ENCODE measurements at places on chromosomes 11 and 22.

- DNase-seq = no peak
These were observed 14.4 kb downstream of the DCUN1D5 start for GRCh38 chr11:103077554-103077953.

DNA sequence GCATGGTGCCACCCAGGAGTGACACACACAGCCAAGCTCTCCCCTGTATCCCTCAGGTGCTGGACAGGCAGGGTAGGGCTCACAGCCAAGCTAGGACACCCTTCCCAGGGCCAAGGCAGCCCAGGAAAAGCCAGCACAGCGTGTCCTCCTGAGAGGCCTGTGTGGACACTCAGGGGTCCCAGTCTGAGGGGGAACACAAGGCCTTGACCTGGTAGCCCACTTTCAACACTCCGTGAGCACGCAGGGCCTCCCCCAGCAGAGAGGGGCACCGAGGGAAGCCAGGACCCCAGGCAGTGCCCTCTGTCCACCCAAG, 24.9 kb downstream of the OSBPL5 start:
- no peak for DNase-seq

DNA sequence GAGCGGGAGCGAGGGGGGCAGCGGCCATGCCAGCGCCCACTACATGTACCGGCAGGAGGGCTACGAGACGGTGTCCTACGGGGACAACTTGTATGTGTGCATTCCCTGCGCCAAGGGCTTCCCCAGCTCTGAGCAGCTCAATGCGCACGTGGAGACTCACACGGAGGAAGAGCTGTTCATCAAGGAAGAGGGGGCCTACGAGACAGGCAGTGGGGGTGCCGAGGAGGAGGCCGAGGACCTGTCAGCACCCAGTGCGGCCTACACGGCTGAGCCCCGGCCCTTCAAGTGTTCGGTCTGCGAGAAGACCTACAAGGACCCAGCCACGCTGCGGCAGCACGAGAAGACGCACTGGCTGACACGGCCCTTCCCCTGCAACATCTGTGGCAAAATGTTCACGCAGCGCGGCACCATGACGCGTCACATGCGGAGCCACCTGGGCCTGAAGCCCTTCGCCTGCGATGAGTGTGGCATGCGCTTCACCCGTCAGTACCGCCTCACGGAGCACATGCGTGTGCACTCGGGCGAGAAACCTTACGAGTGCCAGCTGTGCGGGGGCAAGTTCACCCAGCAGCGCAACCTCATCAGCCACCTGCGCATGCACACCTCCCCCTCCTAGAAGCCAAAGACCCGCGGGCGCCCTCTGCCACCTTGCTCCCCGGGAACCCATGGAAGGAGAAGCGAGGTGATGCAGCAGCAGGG, 20.9 kb upstream of the TMEM191C start:
- DNase-seq = no peak

DNA sequence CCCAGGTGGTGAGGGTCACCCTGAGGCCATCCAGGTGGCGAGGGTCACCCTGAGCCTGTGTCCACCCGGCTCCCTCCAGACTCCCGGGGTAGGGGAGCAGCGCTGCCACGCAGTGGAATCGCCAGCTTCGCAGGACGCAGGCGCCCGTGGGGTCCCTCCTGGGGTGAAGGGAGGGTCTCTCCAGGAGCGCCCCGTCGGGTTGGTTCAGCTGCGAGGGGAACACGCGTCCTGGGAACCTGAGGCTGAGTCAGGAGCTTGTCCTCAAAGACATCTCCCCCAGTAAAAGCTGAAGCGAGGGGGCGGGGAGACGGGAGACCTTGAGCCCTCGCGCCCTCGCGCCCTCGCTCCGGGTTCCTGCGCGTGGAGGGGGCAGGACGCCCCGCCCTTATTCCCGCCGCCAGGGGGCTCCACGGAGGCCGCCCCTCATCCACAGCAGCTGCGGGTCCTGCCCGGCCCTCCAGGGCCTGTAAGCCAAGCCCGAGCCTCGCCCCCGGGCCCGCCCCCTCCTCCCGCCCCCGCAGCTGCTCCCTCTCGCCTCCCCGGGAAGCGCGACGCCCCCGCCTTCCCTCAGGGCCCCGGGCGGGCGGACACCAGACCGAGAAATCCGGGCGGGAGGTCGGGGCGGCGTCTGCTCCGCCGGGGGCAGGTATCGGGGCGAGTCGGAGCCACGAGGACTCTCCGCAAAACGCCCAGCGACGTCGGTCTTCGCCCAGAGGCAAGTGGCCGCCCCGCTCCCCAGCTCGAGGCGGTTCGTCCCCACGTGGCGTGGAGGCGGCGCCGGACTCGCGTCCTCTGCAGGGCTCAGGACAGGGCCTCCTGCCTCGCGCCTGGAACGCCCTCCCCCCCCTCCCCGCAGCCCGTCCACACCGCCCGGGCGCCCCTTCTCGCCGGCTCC, 22.8 kb downstream of the PIM3 start:
- no peak for DNase-seq

DNA sequence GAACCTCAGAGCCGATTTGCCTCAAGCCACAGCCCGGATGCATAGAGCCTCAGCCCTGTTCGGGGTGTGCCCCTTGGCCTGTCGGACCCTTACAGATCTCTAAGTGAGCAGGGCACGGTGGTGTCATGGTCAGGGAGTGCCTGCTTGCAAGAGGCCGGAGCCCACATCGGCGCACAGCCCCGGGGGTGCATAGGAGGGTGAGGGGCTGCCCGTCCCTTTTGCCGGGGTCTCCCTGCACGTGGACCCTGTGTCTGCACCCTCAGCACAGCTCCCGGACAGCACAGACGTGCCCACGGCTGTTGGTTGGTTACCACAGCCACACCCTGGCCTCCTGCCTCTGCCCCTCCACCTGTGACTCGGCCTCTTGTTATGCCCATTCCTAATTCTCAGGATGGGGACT, 6.5 kb downstream of the RAB36 start:
- no peak for DNase-seq

GRCh38 chr11:33790040-33790439, 15.7 kb upstream of the FBXO3 start:
- DNase-seq = no peak

DNA sequence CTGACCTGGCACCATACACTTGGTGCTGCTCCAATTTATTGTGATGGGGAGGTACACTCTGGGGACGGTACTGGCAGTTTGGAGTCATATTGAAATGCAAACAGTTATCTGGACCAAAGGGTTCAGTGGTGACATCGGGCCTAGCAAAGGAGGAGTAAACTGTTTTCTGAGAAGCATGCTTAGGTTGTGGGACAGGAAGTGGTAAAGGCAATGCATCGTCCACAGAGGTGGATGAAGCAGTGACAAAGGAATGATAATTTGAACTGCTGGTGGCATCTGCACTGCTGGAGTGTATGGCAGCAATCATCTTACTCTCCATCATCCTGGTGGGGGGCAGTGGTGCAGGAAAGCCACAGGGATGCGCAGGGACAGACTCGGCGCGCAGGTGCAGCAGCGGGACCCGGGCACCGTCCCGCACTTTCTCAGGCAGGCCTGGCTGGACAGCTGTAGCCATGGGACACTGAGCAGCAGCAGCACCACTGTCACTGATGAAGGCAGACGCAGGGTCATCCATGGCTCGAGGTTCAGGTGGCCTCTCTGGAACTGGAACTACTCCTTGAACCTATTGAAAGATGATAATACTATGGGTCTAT, 28.0 kb upstream of the TP53AIP1 start:
- DNase-seq = no peak

GRCh38 chr11:44766972-44767278, 40.2 kb downstream of the TSPAN18 start:
- no peak for DNase-seq

- DNase-seq = no peak
These were observed 237.6 kb upstream of the CCDC179 start for GRCh38 chr11:23097891-23098290.

GRCh38 chr11:114083391-114084252, 24.1 kb downstream of the ZBTB16 start:
- no peak for DNase-seq

DNA sequence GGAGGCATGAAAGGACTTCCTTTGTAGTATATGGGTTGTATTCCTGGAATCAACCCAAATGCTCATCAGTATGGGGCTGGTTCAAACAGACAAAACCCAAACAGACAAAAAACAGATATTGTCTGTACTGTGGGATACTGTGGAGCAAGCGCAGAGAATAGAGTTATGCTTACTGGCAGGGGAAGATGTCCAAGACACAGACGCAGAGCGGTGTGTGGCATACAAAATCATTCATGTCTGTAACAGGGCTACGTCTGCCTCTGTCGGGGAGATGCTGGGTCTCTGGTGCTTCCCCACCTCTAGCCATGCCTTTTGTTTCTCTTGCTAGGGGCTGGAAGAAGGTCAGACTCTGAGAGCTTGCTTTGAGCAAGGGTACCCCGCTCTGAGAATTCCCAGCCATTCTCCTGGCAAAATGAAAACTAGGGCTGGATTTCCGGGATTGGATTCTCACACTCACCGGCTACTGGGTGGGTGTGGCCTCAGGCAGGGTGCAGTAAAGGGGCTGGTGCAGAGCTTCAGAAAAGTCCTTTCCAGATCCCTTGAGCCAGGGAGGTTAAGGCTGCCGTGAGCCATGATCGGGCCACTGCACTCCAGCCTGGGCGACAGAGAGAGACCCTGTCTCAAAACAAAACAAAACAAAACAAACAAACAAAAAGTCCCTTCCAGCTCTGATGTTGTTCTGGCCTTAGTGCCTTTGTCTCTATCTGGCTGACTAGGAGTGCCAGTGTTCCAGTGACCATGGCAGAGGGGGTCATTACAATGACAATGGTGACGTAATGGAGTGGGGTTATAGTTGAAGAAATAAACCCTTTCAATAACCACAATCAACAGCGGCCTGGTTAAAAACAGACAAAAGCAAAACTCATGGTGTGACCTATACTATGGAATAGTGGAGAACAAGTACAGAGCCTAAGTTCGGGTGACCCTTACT, 2.9 kb upstream of the ABCC8 start:
- no peak for DNase-seq

- no peak for DNase-seq
These were observed 15.6 kb upstream of the ARHGAP42 start for GRCh38 chr11:100671471-100671870.

GRCh38 chr11:13277768-13278608, at the start of gene BMAL1:
Gene BMAL1 (plus strand): TSS chr11:13277790. CDS start chr11:13354309, 76,519 bp downstream.
- no peak for DNase-seq

GRCh38 chr22:45064313-45065278, 54.8 kb upstream of the PHF21B start:
- peak; percentile 91 for DNase-seq

Measured in fibroblast of mammary gland (primary cell).